ENCODE measurements at places on chromosomes 5 and 9.

GRCh38 chr9:71692337-71692736, 76.0 kb downstream of the CEMIP2 start:
- DNase-seq = no peak

- DNase-seq = no peak
These were observed 954.7 kb upstream of the ARRDC3 start for GRCh38 chr5:92337772-92338234.

GRCh38 chr5:62341783-62342475, 35.9 kb downstream of the KIF2A start:
- DNase-seq = no peak

- no peak for DNase-seq
These were observed 37.5 kb downstream of the CPLANE1 start for GRCh38 chr5:37211661-37212060.

DNA sequence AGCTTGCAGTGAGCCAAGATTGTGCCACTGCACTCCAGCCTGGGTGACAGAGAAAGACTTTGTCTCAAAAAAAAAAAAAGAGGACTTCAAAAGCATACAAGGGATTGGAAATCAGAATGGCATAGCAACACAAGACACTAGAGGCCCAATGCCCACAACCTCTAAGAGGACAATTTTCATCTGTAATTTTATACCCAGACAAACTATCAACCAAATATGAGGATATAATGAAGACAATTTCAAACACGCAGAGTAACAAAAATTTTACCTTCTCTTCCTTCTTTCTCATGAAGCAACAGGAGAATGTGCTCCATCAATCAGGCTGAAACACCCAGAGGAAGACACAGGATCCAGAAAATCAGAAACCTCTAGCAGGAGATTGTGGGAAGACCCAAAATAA, 46.8 kb downstream of the GCNT4 start:
- DNase-seq = no peak

DNA sequence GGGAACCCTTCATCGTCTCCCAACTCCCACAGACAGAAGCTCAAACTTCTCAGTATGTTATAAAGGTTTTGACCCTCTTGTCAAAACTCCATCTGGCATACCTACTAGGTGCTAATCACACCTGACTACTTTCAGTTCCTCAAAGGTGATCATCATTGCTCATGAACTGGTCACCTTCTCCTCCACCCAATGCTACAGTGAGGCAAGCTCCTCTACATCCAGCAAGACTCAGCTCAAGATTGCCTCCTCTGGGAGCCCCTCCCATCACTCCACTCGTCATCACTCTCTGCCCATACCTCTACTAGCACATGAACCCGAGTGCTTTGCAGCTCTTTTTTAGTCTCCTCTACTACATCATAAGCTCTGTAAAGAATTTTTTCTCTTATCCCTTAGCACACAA, 102.4 kb downstream of the LPAR1 start:
- DNase-seq = no peak

- no peak for DNase-seq
These were observed 38.6 kb downstream of the EXOSC2 start for GRCh38 chr9:130732136-130732535.

GRCh38 chr5:1027631-1028441, 19.2 kb downstream of the NKD2 start:
- no peak for DNase-seq

DNA sequence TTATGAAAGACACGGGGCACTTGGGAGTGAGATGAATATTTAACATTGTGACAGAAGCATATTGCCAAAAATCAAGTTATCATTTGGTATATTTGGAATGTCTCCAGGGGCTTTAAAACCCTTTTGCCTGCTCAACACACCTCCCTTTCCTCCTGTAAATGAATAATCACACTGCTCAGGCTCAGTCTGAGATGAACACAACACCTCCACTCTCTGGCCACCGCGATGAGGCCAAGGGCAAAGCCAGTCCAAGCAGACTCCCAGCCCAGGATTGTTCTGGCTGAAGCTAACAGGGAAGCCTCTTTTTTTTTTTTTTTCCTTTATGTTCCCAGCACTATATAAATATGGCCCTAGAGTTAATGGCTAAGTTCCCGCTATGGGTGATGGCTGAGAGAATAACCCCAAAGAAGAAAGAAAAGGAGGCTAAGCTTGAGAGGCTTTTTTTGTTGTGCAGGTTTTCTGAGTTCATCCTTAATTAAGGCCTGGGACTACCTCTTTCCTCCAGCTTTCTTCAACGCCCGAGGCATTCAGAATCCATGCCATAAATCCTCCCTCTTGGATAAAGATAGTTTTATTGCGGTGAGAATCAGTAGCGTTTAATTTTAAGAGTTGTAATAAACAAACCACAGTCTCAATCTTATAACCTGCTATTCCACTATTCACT, 10.5 kb upstream of the ERAP1 start:
- DNase-seq = no peak

DNA sequence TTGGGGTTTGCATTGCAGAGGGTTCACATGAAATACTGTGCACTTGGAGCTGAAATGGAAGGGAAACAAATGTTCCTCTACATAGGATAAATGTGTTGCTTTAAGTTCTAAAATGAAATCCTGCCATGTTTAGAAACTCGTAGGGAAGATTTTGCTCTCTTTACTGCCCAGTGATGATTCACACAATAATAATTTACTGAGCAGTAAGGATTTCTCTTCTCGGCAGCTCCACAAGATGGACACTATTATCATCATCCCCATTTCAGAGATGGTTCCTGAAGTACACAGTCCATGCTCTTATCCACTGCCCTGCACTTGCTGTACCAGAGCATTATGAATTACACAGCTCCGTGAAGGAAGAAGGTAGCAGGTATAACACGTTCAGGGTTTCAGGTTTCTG, 4.1 kb downstream of the HACD4 start:
- no peak for DNase-seq

DNA sequence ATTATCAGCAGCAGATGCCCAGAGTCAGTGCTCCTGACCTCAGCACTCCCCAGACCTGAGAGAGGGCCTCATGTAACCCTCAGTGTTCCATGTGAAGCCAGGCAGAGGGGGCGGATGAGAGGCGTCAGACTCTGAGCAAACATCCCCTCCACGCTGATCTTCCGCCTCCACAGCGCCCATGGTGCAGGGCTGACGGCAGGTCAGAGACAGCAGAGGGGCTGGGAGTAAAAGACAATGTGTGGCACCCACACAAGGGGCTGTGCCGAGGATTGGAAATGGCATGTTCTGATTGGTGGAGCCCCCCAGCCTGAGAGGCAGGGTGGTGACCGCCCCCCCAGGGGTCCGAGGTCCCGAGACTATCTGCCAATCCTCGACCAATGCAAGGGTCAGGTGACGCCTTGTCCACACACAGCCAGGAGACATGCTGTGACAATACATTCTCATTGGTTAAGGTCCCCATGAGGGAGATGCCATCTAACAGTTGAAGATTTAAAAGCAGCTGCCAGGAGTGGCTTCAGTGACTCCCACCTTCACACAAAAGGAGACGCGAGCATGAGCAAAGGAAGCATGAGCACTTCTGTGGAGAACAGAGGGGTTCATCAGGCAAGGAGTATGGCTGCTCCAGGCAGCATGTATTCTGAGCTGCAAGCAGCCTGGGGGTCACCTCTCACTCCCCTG, 19.3 kb upstream of the SLC25A51 start:
- DNase-seq = no peak

- DNase-seq = no peak
These were observed 32.2 kb downstream of the LNPEP start for GRCh38 chr5:96968074-96968473.

- no peak for DNase-seq
These were observed 116.5 kb downstream of the SLC1A3 start for GRCh38 chr5:36722900-36723299.

DNA sequence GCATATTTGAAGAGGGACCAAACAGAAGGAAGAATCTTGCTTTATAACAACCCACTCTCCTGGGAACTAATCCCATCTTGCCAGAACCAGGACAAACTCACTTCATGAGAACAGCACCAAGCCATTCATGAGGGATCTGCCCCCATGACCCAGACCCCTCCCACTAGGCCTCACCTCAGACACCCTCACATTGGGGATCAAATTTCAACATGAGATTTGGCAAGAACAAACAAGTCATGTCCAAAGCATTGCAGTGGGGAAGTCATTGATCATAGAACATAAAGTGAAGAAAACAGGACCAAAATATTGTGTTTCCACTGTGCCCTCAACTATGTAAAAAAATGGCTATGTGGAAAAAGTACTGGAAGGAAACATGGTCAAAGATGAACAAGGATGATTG, 43.9 kb downstream of the MAP1B start:
- no peak for DNase-seq

GRCh38 chr9:116998305-116998704, 311.2 kb downstream of the TRIM32 start:
- DNase-seq = no peak

Data from GF-D8 (cell line).